C1 segment of cervical spinal cord (tissue), 14 donors: ENCODE measurements at places on chromosomes 7 and 10.
A peak's percentile ranks its signal among the peaks of the same experiment; 100 is the strongest.

- DNase-seq, result no peak
These were observed 28.9 kb downstream of the ZNF25 start for GRCh38 chr10:37947526-37947925.

- no peak for DNase-seq
These were observed 257.9 kb downstream of the PRPF18 start for GRCh38 chr10:13844651-13845050.

- DNase-seq, result no peak
These were observed 49.7 kb downstream of the DNAJC12 start for GRCh38 chr10:67788028-67788886.

GRCh38 chr7:105021967-105022366 is 8.0 kb downstream of the KMT2E start:
- no peak for DNase-seq

DNA sequence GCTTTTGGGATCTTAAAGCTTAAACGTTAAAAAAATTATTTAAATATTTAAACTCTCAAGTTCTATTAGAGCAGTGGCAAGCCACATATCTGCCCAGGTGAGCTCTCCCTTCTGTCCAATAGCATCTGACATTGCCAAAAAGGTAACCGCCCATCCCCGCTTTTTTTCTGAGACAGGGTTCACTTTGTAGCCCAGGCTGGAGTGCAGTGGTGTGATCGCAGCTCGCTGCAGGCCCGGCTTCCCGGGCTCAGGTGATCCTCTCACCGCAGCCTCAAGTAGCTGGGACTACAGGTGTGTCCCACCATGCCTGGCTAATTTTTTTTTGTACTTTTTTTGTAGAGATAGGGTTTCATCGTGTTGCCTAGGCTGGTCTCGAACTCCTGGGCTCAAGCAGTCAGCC is 83.2 kb downstream of the RBM33 start:
- DNase-seq, result no peak

DNA sequence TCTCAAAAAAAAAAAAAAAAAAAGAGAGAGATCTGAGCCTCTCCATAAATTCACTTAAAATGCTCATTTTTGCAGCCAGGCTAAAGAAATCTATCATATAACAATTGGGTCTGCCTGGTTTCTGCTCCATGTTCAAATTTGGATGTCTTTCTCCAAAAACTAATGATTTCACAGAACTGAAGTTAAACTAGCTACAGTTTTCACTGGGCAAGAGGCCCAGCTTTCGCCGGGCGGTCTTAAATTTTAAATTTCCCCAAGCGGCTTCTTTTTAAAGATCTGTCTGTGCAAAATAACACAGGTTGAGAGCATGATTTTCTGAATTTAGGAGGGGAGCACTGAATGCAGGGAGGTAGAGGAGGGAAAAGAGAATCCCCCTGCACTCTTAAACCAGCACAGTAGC is 603.4 kb downstream of the KCNMA1 start:
- no peak for DNase-seq

DNA sequence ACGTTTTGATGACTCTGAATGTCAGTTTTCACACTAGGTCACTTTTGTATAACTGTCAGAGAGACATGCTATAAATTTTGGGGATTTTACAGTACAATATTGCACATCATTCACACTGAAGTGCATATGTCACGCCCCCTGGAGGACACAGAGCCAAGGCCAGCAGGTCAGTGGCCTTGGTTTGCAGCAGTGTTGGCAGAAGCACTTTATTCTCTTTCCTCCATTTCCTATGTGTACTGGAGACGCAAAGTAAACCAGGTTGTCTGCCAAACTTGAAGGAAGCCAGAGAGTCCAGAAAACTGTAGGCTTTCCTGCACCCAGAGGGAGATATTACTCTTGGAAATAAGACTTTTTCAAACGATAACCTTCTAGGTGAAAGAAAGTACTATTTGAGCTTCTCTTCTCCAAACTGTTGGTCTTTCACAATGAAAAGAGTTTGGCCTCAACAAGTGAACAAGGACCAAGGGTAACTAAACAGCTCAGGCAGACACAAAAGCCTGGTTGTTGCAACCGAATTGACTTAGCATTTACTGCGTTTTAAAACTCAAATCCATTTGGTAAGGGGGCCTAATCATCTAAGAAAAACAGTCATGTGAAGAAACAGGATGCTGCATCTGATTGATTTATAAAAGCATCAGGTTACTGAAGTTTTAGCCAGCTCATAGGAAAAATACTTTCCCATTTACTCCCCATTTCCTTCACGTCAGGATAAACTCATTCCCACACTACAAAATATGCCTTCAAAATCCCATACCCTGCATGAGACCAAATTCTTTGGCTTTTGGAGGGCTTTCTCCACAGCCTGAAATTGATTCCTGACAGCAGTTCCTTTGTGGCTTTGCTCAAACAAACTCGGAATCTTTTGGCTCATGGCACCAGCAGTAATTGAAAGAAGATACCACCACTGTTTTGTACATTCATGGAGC is 83.0 kb upstream of the SEC61G start:
- no peak for DNase-seq

DNA sequence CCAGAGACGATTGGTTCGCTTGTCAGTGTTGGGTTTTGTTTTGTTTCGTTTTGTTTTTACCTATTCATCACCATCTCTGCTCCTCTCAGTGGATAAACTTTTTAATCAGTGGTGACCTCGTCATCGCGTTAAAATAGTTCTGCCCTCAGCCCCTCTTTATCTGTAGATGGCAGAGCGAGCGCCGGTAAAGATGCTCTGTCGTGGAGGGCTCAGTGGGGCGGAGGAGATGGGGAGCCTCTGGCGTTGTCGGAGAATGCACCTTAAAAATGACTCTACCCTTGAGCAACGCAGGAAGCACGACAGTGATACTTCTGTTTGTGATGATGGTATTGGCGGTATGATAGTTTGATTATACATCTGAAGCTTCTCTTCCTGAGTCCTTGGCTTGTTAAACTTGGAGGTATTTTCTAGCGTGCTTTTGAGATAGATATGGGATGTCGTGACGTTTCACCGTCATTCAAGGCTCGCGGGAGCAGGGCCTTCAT is 554 bp downstream of the CSGALNACT2 start:
- no peak for DNase-seq

GRCh38 chr10:76902949-76903348 is 734.7 kb downstream of the KCNMA1 start:
- DNase-seq, result no peak

- no peak for DNase-seq
These were observed 262.2 kb upstream of the TCERG1L start for GRCh38 chr10:131573707-131574106.

DNA sequence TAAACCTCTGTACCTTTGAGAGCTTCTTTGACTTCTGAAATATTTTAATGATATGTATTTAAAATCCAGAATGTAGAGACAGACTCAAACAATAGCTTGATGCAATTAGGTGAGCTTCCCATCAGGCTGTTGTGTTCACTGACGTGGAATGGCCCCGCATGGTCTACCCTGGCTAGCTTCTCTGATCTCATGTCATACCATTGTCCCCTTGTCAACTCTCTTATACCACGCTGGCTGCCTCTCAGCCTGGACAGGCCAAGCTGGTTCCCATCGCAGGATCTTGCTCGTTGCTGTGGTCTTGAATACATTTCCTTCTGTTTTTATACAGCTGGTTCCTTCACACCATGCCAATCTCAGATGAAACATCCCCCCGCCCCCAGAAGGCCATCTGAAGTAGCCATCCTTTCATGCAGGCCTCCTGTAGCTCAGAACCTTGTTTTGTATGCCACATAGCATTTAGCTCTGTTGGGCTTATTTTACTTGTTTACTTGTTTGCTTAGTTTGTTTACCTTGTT is 84.2 kb downstream of the FANK1 start:
- DNase-seq, result no peak

DNA sequence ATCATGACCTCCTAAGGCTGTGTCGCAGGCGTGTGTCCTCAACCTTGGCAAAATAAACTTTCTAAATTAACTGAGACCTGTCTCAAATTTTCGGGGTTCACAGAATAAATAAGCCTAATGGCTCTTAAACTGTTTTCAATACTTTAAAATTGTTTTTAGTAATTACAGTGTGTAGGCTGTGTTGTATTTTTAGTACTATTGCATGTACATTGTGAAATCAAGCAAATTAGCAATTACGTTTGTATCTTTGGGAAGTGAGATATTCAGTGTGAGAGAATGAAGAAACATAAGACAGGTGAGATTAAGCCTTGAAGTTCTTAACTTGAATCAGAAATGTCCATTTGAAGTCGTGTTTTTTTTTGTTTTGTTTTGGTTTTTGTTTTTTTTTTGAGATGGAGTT is 4.8 kb upstream of the AKR1B10 start:
- no peak for DNase-seq

DNA sequence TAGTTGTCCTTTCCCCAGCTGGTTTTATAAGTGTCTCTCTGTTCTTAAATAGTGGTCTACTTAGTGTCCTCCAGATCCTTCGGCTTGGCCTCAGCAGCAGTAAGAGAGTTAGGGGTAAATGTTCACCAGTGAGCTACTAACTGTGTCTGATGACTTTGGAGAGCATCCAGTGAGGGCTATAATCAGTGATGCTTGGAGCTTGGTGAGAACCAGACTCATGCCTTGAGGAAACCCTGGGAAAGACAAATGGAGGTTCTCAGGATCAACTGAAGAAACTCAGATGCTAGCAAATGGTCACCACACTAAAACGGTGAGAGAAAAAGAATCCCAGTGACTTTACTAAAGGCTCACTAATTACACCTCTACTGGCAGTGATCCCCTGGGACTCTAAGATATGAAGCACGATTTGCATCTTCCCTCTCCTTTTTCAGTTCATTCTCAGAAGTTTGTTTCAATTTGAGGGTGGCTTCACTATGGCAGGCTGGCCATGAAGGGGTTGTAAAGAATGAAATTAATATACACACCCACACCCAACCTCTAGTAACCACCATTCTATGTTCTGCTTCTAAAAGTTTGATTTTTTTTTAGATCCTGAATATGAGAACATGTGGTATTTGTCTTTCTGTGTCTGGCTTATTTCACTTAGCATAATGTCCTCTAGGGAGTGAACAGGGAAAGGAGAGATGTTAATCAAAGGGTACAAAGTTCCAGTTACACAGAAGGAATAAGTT is 177.9 kb downstream of the PDE1C start:
- no peak for DNase-seq

GRCh38 chr7:1409555-1409954 is 49.7 kb downstream of the MICALL2 start:
- no peak for DNase-seq

DNA sequence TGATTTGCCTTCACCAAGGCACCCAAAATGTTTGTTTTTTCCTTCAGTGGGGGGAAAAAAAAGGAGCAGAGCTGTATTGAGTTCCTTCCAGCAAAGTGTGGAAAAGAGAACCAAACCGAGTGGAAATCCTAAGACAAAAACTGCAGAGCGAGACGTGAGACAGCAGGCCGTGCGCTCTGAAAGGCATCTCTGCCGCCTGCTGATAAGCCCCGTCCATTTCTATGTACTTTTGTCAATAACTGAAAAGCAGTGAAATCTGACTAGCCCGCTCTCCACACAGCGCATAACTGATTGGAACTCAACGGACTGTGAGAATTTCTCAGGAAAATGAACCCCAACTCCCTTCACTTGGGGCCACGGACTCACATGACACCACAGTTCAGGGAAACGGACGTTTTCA is 83.2 kb downstream of the COBL start:
- no peak for DNase-seq

GRCh38 chr10:92913973-92914372 is 65.7 kb downstream of the EXOC6 start:
- no peak for DNase-seq

DNA sequence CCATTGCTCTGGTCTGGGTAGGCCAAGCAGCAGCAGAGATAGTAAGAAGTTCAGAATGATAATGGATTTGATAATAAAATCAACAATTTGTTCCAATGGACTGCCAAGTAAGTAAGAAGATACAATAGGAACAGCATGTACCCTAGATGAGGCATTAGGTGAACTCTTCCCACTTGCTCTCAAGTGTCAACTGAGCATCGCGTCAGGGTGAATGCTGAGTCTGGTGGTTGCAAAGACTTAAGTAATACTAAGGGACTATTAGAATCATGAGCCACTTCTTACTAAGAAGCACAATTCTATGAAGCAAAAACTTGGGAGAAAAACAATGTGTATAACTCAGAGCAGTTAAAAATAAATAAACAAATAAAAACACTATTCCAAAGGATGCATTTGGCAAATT is 54.5 kb downstream of the LRRN3 start:
- no peak for DNase-seq

GRCh38 chr10:116076621-116077020 is 196.4 kb downstream of the GFRA1 start:
- no peak for DNase-seq

DNA sequence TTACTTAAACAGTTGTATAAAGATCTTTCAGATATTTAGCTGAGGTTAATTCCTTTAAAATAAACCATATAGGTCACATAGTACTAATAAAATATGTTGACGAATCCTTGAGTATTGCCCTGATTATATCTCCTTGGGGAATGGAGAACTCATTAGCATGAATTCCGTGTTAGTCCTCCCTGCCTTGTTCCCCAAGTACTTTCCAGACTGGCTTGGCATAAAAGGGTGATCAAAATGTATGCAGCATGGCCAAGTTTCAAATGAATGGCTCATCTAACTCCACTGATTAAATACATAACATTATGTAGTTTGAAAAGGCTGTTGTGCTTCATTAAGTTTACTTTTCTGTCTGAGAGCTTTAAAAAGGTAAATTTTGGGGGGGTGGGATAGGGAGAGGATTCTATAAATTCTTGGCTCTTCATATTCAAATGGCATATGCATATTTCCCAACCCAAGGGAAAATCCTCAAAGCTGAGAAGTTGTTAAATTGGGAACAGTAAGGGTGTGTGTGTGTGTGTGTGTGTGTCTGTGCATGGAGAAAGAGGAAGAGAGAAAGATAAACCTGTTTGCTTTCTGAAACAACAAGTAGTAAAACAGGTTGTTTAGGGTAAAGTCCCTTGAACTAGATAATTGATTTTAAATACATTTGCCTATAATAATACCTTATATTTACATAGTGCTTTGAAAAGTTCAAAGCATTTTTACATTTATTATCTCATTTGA is 4.8 kb upstream of the ADD3 start:
- DNase-seq, result no peak

GRCh38 chr10:27242473-27242950 is 1.9 kb upstream of the ACBD5 start:
- DNase-seq, result no peak

GRCh38 chr7:5423306-5423975 is at the start of gene TNRC18:
Gene TNRC18, minus strand, starts transcription at chr7:5423834. Its CDS starts 2,588 bp downstream, at chr7:5421246.
- DNase-seq, result peak; percentile 78

DNA sequence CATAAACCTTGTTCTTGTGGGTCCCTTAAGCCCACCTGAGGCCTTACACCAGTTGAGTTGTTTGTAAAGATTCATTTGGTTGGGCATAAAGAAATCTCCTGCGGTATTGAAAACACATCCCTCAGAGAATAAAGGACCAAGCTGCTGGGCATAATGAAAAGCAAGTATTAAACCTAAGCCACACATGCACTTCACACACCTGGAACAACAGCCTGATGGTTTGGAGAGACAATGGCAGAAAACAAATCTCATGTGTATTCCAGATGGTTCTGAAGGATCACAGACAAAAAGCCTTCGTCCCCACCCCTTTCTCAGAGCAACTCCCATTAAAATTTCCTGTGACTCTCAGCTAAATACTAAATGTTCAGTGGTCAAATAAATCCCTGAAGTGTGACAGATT is 44.2 kb downstream of the FEZF1 start:
- no peak for DNase-seq

GRCh38 chr7:116173051-116174028 is 37.0 kb upstream of the TES start:
- DNase-seq, result no peak
